GM03348 (cell line): ENCODE measurements at places on chromosomes 13 and 19.

DNA sequence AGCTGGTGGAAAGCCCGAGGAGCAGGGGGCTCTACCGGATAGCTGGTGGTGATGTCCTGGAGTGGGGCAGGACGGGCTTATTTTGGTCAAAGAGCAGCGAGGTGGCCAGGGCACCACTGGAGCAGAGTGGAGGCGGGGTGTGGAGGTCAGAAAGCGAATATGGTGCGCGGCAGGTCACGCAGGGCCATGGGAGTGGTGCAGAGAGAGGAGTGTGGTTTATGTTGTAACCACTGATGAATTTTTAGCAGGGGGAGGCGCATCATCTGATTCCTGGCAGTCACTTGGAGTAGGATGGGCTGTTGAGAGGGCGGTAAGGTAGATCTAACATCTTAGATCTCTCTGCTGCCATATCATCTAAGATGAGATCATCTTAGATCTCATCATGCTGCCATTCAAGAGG is 1.4 kb upstream of the ZNF414 start:
- DNase-seq, result no peak

DNA sequence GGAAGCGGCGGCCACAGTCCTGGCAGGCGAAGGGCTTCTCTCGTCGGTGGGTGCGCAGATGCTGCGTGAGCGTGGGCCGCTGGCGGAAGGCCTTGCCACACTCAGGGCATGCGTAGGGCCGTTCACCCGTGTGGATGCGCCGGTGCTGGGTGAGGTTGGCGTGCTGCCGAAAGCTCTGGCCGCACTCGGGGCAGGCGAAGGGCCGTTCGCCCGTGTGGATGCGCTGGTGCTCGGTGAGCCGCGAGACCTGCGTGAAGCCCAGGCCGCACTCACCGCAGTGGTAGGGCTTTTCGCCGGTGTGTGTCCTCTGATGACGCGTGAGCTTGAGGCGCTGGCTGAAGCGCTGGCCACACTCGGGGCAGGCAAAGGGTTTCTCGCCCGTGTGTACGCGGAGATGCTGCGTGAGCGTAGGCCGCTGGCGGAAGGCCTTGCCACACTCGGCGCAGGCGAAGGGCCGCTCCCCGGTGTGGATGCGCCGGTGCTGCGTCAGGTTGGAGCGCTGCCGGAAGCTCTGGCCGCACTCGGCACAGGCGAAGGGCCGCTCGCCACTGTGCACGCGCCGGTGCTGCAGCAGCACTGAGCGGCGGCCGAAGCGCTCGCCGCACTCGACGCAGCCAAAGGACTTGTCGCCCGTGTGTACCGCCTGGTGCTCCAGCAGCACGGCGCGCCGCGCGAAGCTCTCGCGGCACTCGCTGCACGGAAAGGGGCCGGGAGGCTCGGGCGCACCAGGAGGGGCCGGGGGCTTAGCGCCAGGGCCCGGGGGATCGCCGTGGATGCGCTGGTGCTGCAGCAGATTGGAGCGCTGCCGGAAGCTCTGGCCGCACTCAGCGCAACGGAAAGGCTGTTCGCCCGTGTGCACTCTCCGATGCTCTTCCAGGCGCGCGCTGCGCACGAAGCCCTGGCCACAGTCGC is 4.0 kb upstream of the UBE2M start:
- DNase-seq, result no peak

GRCh38 chr19:33865306-33865705 is 68.6 kb downstream of the KCTD15 start:
- no peak for DNase-seq

- DNase-seq, result no peak
These were observed 32.8 kb downstream of the TNFSF13B start for GRCh38 chr13:108302279-108302678.

DNA sequence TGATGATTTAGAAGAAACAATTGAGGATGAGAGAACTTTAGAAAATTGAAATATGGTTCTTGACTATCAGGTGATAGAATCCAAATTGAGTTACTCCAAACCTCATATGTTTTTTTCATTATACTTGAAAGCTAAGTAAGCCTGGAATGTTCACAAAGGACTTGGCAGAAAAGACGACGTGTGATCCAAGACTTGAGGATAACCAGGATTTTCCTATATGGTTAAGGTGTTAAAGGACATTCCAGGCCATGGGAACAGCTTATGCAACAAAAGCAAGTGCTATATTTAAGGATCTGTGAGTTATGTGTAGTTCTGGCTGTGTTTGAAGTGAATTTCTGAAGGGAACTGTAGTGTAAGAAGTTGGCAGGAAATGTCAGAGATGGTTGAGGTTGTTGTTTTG is 52.5 kb downstream of the SLITRK1 start:
- DNase-seq, result no peak

DNA sequence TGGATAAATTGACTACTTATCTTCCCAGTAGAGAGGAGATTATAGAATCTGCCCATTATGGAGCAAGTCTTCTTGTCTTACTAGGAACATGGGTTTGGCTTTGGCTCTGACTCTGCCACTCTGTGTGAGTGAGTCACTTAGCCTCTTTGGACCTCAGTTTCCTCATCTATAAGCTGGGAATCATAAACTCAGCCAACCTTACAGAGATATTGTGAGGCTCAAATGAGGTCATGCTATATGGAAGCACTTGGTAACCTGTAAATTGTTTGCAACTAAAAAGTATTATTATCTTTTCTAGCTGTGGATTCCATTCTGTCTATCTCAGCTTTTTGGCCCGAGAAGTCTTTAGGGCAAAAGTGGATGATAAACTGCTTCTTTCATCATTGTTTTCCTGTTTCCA is 186.8 kb upstream of the TSC22D1 start:
- DNase-seq, result no peak

DNA sequence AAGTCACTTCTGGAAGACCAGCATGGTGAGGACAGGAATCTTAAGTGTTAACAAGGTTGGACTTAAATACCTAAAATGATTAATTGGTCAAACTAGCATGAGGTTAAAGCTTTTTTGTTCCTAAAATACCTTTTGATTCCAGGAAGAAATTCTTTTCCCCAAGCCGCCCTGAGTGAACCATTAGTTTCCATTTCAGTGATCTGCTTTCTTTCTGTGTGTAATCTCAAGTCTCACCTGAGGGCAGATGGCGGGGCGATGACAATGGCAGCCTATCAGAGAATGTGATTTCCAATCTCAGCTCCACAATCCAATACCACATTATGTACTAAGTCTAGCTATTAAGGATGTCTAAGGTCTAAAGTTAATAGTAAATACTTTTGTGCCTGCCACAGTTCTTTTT is 390.9 kb upstream of the SGCG start:
- no peak for DNase-seq

- no peak for DNase-seq
These were observed 1077.6 kb downstream of the DIAPH3 start for GRCh38 chr13:59086147-59086546.

- no peak for DNase-seq
These were observed 754 bp upstream of the SIX5 start for GRCh38 chr19:45769821-45770191.

GRCh38 chr13:112446867-112447266 is 70.7 kb downstream of the SPACA7 start:
- DNase-seq, result no peak

GRCh38 chr13:84951128-84951527 is 848.1 kb downstream of the SLITRK6 start:
- DNase-seq, result no peak

- no peak for DNase-seq
These were observed 42.7 kb downstream of the SLAIN1 start for GRCh38 chr13:77740097-77740735.

DNA sequence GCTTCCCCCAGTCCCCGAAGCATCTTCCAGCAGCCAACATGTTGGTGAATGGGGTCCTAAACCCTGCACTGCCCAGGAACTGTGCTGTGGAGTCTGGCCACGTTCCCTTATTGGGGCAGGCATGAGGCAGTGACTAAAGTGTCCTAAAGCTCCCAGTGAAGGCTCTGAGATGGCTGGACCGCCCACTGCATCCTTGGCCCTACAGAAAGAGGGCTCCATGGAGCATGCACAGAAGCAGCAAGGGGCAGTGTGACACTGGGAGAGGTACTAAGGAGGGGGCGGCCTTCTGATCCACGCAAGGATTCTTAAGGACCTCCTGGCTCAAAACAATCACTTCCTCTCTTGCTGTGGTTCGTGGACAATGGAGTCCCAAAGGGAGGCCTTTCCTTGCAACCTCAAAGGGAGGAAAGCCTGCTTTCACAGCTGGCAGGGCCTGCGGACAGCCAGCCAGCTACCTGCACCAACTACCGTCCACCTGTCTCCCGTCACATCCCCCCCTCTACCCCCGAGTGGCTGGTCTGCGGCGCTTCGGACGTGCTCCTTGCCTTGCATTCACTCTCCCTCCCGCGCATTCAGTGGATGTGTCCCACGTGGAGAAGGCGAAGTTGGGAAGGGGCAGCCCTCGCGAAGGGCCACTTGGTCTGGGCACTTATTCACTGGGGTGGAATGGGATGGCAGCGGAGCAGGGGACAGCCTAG is 63.9 kb upstream of the STARD13 start:
- DNase-seq, result peak; percentile 6

DNA sequence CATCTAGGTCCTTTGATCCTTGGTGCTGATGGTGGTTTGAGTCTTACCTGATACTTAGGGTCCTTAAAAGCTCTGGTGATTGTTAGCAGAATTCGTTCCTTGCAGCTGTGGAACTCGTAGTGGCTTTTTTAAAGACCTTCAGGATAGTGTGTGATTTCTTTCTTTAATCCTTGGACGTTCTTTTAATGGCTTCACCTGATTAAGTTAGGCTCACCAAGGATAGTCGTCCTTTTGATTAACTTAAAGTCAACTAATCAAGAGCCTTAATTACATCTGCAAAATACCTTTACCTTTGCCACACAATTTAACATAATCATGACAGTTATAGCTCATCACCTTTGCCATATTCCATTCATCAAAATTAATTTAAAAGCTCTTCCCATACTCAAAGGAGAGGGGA is 1807.7 kb downstream of the OLFM4 start:
- no peak for DNase-seq

- DNase-seq, result no peak
These were observed 1582.1 kb upstream of the SLC10A2 start for GRCh38 chr13:104648291-104648690.
